HepG2 (cell line): ENCODE measurements at places on chromosomes 4 and X. TPM values are rescaled to one million over a fixed set of nuclear protein-coding genes. Genes with fewer than 3 reads are reported as not detected.
A peak's percentile ranks its signal among the peaks of the same experiment; 100 is the strongest.

DNA sequence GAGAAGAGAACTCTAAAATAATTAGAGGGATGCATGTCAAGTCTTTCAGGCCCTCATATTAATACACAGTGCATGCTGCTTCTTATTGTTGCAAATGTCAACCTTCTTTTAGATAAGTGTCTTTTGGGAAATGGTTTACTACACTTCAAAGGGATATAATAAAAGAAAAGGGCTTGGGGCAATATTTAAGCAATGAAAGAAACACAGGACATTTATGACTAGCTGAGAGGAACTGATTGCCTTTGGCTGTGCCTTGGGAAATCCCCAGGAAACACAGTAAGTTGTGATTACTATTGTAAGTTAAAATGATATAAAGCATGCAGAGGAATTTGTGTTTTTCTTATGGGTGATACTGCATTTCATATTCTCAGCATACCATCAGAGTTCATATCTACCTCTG lies 1036.2 kb upstream of the GRID2 start:
- DNase-seq = no peak

DNA sequence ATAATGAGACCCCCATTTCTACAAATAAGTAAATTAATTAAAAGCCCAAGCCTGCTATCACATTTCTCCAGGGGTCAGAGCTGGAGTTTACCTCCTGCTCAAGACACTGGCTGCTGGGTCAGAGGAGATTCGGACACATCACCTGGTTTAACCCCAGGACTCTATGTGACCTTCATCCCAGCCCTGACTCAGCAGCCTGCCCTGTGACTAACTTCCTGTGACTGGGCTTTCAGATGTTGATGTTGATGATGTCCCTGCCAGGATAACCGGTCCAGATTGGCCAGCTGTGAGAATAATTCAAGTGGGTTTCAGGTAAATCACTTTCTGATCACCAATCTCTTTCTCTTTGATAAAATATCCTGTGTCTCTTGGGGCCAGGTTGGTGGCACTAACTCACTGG lies 102.4 kb upstream of the MAML3 start:
- peak; percentile 38 for DNase-seq

GRCh38 chrX:38891641-38892413 lies 90.6 kb downstream of the MID1IP1 start:
- no peak for DNase-seq

GRCh38 chr4:182310316-182310715 lies 67.1 kb downstream of the TENM3 start:
- DNase-seq = no peak

DNA sequence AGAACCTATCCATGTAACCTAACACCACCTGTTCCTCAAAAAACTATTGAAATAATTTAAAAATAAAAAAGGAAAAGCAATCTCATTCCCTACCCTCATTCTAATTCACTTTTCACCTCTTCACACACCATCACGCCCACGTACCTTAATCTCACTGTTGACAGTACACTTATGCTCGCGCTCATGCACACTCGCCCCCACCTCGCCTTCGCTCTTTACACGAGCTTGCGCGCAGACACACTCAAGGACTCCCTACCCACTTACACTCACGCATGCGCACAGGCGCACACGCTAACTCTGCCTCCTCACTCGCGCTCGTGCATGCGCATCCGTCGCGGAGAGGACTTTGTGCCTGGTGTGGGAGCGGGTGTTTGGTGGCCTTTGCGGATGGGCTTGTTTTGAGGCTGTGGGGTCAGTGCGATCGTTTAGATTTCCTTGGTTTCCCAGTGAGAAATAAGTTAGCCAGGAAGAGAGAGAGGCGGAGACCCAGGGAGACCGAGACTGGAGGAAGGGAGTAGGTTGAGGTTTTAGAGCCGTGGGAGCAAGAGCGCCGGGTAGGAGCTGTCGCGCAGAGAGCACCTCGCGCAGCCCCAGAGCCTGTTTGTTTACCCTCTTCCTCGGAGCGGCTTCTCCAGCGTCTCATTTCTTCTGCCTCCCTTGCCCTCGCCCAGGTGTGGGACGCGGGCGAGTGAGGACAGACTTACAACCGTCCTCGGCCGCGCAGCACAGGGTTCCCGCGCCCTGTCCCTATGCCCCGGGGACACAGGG lies 8.1 kb upstream of the GSX2 start:
- DNase-seq = peak; percentile 35

DNA sequence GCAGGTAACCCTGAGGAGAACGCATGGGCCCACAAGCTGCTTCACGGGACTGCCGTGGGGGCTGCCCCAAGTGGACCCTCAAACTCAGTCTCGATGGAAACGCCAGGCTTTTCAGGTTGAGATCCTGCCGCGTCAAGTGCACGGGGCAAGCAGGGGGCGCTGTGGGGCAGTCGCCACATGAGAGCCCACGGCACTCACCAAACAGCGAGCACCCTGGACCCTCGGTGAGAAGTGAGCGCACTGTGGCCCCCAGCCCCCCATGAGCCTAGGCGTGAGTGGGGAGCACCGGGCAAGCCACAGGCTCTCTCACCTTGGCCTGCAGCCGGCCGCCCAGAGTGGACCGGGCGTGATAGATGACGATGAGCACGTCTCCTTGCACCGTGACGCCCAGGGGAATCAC lies 50.9 kb upstream of the CPLX1 start:
- no peak for DNase-seq

- DNase-seq = no peak
These were observed 575 bp downstream of the TREX2 start for GRCh38 chrX:153445106-153445855.

DNA sequence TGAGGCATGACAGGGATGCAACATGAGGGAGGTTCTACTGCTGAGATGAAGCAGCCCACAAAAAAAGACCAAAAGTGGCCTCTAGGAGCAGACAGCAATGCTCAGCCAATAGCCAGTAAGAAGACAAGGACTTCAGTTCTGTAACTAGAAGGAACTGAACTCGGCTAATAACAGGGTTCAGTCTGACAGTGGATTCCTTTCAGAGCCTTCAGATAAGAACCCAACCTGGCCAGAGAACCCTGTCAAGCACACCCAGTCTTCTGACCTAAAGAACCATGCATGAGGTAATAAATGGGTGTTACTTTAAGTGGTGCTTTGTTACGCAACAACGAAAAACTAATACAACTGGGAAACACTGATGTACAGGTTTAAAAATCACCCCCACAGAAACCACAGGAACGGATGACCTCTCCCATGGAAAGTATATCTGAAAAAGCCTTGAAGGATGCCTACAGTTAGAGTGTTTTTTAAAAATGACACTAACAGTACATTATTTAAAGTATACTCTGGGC lies 94.6 kb downstream of the PAPSS1 start:
- DNase-seq = no peak

- DNase-seq = no peak
These were observed 87.7 kb downstream of the COL25A1 start for GRCh38 chr4:109214622-109215301.

GRCh38 chr4:7910263-7910896 lies 29.3 kb downstream of the AFAP1 start:
- DNase-seq = no peak

- peak; percentile 2 for DNase-seq
These were observed 562.2 kb downstream of the ZIC3 start for GRCh38 chrX:138128027-138128671.

- DNase-seq = no peak
These were observed 457.2 kb downstream of the GALNTL6 start for GRCh38 chr4:172270397-172270796.

GRCh38 chr4:47275595-47275994 lies 187.9 kb downstream of the COMMD8 start:
- DNase-seq = no peak

DNA sequence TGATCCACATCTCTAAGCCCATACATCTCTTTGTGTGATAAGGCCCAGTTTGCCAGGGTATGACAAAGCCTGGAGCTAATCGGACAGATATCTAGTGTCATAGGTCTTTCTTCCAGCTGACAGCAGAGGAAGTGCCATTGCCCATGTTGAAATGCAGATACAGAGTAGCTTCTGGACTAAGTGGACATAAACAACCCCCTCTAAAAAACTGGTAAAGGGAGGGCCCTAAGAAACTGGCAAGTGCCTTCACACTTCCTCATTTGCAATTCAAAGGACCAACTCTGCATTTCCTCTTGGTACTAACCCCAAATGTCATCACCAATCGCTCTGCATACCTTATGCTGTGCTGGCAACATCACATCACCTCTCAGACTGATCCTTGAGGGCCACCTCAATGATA lies 20.8 kb downstream of the ARHGEF6 start:
- no peak for DNase-seq

DNA sequence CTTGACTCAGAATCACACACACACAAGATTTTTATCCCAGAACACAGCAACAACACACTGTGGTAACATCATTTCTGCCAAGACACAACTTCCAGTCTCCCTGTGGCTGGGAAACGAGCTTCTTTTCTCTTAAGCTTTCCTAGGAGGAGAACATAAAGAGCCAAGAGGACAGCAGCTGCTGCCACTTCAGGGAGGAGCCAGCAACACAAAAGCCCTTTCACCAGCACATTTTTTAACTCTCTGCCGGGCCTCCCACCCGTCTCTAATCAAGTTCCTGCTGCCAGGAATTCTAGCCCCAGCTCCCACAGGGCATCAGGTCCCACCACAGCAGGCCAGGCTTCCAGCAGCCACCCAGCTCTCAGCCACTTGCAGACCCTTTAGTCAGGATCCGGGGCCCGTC lies 22.4 kb downstream of the FAT1 start:
- DNase-seq = peak; percentile 62

GRCh38 chrX:74180716-74181115 lies 123.3 kb upstream of the ZCCHC13 start:
- no peak for DNase-seq

- no peak for DNase-seq
These were observed 1.6 kb downstream of the SHISA3 start for GRCh38 chr4:42398871-42399331.

DNA sequence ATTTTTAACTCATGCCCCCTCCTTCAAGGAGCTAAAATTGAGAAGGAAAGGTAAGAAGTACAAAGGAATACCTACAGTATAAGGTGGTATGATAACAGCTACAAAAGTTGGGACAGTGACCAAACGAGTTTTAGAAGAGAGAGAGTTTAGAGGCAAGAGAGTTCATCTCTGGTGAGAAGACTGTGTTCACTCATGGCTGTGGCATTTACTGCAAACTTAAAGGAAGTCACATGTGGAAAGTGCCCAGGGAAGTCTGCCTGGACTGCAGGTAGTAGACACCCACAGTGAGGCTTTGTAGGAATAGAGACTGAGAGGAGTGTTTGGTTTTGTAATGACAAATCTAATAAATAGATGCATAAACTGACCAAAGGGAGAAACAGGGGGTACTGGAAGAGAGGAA lies 493.5 kb downstream of the IL15 start:
- no peak for DNase-seq

- DNase-seq = no peak
These were observed 131.8 kb upstream of the LIMCH1 start for GRCh38 chr4:41406113-41406516.

- DNase-seq = no peak
These were observed 144.4 kb upstream of the GATB start for GRCh38 chr4:151905197-151905596.

- DNase-seq = no peak
These were observed 53.7 kb upstream of the RBPJ start for GRCh38 chr4:26267087-26267486.

DNA sequence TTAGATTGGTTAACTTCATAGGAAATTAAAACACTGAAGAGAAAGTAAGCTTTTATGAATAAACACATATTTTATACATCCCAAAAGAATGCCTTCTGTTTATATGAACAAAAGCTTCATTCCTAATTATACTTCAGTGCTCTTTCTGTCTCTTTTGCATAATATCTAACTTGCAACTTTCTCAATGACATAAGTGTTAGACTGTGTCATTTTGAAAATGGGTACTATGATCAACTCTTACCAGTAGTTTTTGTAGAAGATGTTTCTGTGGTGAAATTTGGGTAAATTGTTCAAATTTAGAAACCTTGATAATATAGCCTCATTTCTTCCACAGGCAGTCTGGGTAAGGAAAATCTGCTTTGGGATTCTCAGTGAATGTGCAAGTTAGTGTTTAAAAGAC lies 991.4 kb downstream of the CCSER1 start:
- DNase-seq = no peak

DNA sequence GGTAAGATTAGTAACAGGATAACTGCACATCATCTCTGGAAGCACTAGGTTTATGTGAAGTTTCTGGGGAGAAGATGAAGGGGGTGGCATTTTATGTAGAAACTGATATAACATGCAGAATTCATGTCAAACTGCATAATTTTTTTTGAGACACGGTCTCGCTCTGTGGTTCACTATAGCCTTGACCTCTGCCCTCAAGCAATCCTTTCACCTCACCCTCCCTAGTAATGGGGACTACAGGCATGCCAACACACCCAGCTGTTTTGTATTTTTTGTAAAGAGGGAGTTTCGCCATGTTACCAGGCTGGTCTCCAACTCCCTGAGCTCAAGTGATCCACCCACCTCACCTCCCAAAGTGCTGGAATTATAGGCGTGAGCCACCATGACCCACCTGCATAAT lies 11.5 kb downstream of the ABRAXAS1 start:
- no peak for DNase-seq

DNA sequence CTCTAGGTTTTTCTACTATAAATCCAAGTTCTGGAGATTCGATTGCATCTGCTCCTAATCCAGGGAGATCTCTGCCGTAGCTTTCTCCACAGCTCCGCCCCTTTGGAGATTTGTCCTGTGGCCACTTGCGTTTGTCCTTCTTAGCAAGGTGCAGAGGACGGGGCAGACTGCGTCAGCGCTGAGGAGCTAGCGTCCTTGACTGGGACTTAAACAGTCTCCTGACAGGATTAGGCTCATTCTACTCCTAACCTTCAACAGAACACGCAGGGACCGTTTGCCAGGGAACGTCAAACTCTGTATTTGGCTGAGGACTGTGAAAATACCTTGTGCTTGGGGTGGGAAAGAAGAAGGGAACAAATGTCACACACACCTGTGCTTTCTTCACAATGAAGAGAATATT lies 38.6 kb downstream of the SORBS2 start:
- no peak for DNase-seq

FHIP1A gene
- 4.1 and 4.3 TPM in 2 replicates for polyA plus RNA-seq

CXorf49B gene
- polyA plus RNA-seq = not detected in 2 replicates

CFAP299 gene
- not detected in 2 replicates for polyA plus RNA-seq

ZNF732 gene
- not detected in 2 replicates for polyA plus RNA-seq

HSFX3 gene
- polyA plus RNA-seq = not detected in 2 replicates

SAGE1 gene
- not detected in 2 replicates for polyA plus RNA-seq

ERCC6L gene
- 0.47 and 0.86 TPM in 2 replicates for polyA plus RNA-seq

TMPRSS11E gene
- not detected in 2 replicates for polyA plus RNA-seq

SLITRK4 gene
- polyA plus RNA-seq = not detected in 2 replicates

ERAS gene
- polyA plus RNA-seq = 0.21 and 0.56 TPM in 2 replicates

FGB gene
- polyA plus RNA-seq = 226 and 273 TPM in 2 replicates

ITIH6 gene
- not detected in 2 replicates for polyA plus RNA-seq

NAP1L3 gene
- polyA plus RNA-seq = 0.03 TPM in 2 replicates

TCEAL1 gene
- polyA plus RNA-seq = 9.4 and 11.2 TPM in 2 replicates

GUCY2F gene
- polyA plus RNA-seq = 0.03 and 0.04 TPM in 2 replicates

TBX22 gene
- not detected in 2 replicates for polyA plus RNA-seq

GLOD5 gene
- polyA plus RNA-seq = 1.3 and 1.5 TPM in 2 replicates
